Activated CD8-positive, alpha-beta memory T cell treated with anti-CD3 and anti-CD28 coated beads for 1 hour (primary cell): ENCODE measurements at places on chromosomes 3 and 15.

- DNase-seq: no peak
These were observed 89.7 kb downstream of the BDH1 start for GRCh38 chr3:197465996-197466549.

- DNase-seq: no peak
These were observed 80.1 kb downstream of the CCNL1 start for GRCh38 chr3:157079676-157080369.

- DNase-seq: no peak
These were observed 9.1 kb upstream of the SEC11A start for GRCh38 chr15:84725001-84725491.

GRCh38 chr3:40583691-40584090, 58.9 kb downstream of the ZNF621 start:
- no peak for DNase-seq

DNA sequence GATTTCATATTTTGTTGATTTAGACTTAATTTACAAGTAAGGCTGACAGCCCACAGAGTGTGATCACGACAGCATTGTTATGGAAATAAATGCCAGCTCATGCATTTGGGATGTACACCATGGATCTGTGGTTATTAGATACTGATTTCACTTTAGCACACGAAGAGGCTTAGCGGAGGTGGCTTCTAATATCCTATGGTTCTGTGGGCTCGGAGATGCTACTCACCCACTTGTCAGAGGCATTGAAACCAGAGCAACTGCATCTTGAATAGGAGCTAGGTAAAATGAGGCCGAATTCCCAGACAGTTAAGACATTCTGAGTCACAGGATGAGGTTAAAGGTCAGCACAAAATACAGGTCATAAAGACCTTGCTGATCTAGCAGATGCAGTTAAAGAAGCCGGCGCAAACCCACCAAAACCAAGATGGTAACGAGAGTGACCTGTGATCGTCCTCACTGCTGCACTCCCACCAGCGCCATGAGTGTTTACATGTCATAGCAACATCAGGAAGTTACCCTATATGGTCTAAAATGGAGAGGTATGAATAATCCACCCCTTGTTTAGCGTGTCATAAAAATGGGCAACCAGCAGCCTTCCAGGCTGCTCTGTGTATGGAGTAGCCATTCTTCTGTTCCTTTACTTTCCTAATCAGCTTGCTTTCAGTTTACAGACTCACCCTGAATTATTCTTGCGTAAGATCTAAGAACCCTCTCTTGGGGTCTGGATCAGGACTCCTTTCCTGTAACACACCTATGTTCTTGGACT, 117.5 kb downstream of the PGPEP1L start:
- DNase-seq: no peak

- no peak for DNase-seq
These were observed 242.1 kb downstream of the NSUN3 start for GRCh38 chr3:94304954-94305353.

GRCh38 chr3:170414202-170414663, 4.4 kb upstream of the CLDN11 start:
- DNase-seq: no peak
